ENCODE measurements at places on chromosomes 16 and 17. TPM values are rescaled to one million over a fixed set of nuclear protein-coding genes. Genes with fewer than 3 reads are reported as not detected.

TEX19 gene
- 0.24 TPM for total RNA-seq

STX1B gene
- total RNA-seq = 3.9 TPM

KRTAP4-7 gene
- not detected for total RNA-seq

DNA sequence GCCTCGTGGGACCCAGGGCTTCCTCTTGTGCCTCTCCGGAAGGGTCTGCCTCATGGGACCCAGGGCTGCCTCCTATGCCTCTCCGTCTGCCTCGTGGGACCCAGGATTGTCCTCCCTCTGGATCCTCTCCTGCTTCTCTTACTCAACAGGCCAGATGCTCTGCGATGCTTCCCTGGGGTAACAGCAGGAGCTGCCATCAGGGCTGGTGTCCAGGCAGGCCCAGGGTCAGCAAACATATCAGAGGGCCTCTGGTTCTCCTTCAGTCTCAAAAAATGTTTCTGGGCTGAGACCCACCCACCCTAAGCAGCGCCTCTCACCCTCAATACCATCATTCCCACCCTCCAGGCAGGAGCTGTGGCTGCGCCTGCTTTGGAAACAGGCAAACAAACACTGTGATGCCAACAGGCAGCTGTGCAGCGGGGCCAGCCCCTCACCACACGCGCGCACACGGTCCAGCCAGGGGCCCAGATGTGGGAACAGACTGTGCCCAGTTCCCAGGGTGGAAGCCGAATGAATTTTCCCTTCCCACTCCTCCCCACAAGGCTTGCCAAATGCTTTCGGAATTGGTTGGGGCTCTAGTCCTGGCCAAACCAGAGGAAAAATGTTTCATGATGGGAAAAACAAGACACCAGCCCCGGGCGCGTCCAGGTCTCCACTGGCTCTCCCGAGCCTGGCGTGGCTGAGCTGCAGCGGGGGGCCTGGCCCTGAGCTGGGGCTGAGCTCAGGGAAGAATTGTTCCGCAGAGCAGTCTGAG lies 11.3 kb downstream of the TIMM22 start:
- no peak for DNase-seq

DNA sequence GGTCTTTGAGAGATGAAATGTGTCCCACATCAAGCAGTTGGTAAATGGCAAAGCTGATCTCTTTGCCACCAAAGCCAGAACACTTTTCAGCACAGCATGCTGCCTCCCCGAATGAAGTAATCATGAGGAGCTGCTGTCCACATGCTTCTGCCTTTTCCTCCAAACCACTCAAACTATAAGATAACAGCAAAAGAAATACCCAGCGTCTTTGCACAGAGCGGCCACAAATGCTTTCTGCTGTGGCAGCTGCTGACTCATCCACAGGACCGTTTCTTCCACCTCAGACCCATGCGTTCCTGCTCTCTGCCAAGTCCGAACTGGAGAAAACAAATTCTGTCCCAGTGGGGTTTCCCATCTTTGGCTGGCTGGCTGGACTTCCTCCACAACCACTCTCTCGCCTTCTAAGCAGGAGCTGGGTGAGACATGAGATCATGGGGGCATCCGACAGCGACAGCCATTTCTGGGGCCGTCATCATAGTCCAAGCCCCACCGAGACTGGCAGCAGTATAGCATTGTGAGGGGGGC lies 27.1 kb downstream of the TBC1D3B start:
- DNase-seq = no peak
